ENCODE measurements at places on chromosomes 7 and 10. TPM values are rescaled to one million over a fixed set of nuclear protein-coding genes. Genes with fewer than 3 reads are reported as not detected.

Gene NOS3
- 3.7 TPM for total RNA-seq

Gene GNGT1
- not detected for total RNA-seq

Gene ACTL6B
- not detected for total RNA-seq

Gene YKT6
- total RNA-seq, result 107 TPM

Gene NRCAM
- total RNA-seq, result 1.6 TPM

Gene C10orf71
- not detected for total RNA-seq

Gene LLCFC1
- not detected for total RNA-seq

Gene TUBB8
- total RNA-seq, result not detected

Gene SFRP4
- total RNA-seq, result 35.0 TPM

Gene MUC3A
- not detected for total RNA-seq

Gene SPDYE9
- not detected for total RNA-seq

Gene COL13A1
- total RNA-seq, result 14.8 TPM

Gene POLR2J2
- 4.7 TPM for total RNA-seq

Gene MMD2
- total RNA-seq, result not detected

Gene ACTR3C
- total RNA-seq, result not detected

Gene PODXL
- 5.2 TPM for total RNA-seq

Gene SLC29A4
- total RNA-seq, result 0.40 TPM

Data from aortic smooth muscle cell (primary cell).